ENCODE measurements at places on chromosomes 6 and 20.

- no peak for DNase-seq
Observed at GRCh38 chr6:142417331-142417750, 115.5 kb downstream of the ADGRG6 start.

GRCh38 chr20:16777126-16777525 is 29.0 kb downstream of the OTOR start:
- no peak for DNase-seq

DNA sequence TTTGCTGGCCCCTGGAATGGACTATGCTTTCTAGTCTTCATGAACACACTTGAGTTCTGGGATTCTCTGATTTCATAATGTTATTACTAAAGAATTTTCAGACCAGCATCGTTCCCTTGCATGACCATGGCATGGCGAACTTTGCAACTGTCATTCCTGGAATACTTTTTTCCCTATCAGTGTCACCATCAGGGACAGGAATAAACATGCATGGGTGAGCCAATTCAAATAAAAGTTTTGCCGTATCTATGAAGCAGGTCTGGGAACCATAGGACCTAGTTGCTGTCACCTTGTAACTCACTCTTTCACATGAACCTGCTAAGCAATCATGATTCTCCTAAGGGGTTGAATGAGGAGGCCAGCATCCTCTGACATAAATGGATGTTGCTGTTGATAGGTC is 68.2 kb upstream of the AGPAT4 start:
- no peak for DNase-seq

GRCh38 chr6:146850238-146850896 is 251.6 kb downstream of the ADGB start:
- DNase-seq = no peak

- no peak for DNase-seq
Observed at GRCh38 chr6:15491986-15492269, 170.9 kb downstream of the DTNBP1 start.

- DNase-seq = no peak
Observed at GRCh38 chr6:133899556-133899955, 10.6 kb downstream of the TCF21 start.

GRCh38 chr6:41976794-41977484 is 35.3 kb upstream of the CCND3 start:
- DNase-seq = no peak

GRCh38 chr6:91273729-91274128 is 686.9 kb upstream of the MAP3K7 start:
- DNase-seq = no peak

DNA sequence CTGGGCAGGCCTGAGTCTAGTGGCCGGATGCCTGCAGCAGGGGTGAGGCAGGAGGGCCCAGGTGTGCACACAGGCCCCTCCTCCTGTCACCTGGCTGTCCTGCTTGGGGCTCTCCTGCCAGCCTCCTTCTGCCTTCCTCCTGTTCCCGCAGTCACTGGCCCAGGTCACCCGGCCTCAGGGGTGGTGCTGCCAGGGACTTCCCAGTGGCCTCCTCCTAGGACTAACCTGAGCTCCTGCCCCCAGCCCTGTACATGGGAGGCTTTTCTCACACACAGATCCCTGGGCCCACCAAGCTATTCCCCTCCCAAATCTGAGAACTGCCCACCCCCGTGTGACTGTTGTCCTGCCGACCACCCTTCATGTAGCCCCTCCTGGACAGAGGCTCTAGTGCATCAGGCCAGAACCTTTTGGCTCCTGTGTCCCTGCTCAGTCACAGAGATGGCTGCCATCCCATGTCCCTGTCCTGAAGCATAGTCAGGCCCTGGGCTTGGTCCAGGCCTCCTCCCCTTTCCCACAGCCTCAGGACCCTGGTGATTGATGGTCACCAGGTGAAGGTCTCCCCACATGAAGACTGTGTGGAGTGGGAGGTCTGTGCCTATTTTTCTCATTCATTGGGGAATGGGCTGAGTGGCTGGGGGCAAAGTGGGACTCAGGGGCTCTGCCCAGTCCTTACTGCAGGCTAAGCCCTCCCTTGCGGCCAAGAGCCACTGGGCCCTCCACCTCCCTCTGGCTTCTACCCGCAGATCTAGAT is 1.1 kb upstream of the ULBP1 start:
- DNase-seq = no peak

- no peak for DNase-seq
Observed at GRCh38 chr20:62365814-62366369, 1.2 kb downstream of the LAMA5 start.

DNA sequence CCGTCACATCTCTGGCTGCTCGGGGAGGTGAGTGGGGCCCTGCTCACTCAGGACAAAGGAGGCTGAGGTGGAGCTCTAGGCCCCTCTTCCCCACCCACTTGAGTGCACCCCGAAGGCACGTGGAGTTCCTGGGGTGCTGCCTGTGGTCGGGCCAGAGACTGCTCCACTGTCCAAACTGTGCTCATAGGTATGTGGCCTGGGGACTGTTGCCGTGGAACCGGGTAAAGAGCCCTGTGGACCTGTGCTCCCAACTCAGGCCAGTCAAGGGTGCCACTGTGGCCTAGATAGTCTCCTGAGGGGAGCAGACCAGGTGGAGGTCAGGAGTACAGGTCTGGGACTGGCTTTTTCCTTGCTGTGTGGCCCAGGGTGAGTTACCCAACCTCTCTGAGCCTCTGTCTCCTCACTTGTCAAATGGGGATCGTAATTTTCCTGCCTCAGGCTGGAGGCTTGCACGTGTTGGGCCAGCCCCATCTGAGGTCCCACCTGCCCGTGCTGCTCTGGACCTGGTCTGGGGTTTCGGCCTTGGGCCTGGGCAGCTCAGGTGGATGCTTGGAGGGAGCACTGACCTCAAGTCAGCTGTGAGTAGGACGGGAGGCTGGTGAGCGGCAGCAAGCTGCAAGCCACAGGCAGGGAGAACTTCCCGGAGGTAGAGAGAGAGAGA is 12.4 kb upstream of the NPBWR2 start:
- no peak for DNase-seq

GRCh38 chr6:104321301-104321700 is 538.4 kb downstream of the HACE1 start:
- no peak for DNase-seq

- no peak for DNase-seq
Observed at GRCh38 chr6:120681204-120681603, 653.1 kb downstream of the TBC1D32 start.

DNA sequence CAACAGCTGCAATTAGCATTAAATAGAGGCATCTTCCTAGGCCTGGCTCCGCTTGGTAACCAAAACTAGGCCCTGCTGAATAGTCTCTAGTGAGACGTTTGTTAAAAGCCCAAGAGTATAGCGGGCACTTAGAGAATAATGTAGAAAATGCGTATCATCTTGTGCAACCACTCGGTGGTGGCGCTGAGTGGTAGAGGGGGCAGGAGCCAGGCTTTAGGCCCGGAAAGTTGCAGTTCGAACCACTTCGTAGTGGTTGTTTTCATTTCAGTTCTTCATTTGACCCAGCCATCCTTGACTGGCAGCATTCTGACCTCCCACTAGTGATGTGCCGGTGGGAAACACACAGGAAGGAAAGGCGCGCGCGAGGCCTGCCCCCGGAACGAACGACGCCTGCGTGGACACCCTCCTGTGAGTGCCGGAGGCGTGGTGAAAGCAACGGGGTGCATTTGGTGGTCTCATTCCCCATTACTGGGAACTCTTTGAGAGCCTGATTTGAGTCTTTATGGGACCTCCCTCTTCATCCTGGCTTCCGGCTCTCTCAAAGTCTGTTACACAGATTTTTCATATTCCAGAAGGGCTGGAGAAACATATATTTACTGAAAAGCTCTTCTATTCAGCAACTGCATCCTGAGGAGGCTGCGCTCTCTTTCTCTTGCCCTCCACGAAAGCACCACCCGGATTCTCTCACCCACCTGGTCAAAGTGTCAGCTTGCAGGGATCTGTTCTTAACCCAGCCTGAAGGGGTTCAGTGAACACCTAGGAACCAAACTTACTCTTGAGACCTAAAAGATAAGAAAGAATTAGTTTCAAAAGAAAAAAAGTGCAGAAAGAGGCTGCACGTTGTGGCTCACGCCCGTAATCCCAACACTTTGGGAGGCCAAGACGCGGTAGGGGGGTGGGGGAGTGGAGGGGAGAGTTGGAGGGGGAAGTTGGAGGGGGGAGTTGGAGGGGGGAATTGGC is 18.2 kb downstream of the GPX5 start:
- no peak for DNase-seq

GRCh38 chr20:11271319-11271718 is 597.5 kb upstream of the JAG1 start:
- DNase-seq = no peak

GRCh38 chr20:5364136-5364821 is 47.5 kb upstream of the PROKR2 start:
- no peak for DNase-seq
